ENCODE measurements at places on chromosomes 12 and 14.
A peak's percentile ranks its signal among the peaks of the same experiment; 100 is the strongest.

GRCh38 chr12:91677556-91677955 is 468.1 kb downstream of the BTG1 start:
- no peak for DNase-seq

- DNase-seq, result no peak
Observed at GRCh38 chr14:67477926-67478799, 10.4 kb downstream of the TMEM229B start.

GRCh38 chr14:67377916-67378315 is 17.8 kb downstream of the EIF2S1 start:
- DNase-seq, result no peak

DNA sequence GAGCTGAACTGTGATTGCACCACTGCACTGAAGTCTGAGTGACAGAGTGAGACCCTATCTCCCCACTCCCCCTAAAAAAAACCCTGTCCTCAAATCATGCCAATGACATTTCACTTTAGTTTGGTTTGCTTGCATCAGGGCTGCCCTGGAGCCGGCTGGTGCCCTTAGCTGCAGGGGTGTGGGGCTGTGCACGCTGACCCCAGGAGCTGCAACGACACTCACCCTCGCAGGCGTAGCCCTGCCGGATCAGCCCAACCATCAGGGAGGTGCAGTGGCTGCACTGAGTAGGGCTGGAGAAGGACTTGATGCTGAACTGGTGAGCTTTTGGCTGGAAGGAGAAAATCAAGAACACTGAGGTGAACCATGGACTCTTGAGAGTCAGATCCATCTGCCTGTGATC is 29.8 kb downstream of the AMN start:
- DNase-seq, result no peak

- peak; percentile 81 for DNase-seq
Observed at GRCh38 chr12:130013771-130014484, 110.1 kb upstream of the TMEM132D start.

- DNase-seq, result no peak
Observed at GRCh38 chr12:9605483-9605882, 2.2 kb downstream of the KLRB1 start.

- no peak for DNase-seq
Observed at GRCh38 chr14:53847881-53848280, 108.7 kb downstream of the BMP4 start.

- DNase-seq, result no peak
Observed at GRCh38 chr12:98821232-98821631, 176.1 kb downstream of the APAF1 start.

DNA sequence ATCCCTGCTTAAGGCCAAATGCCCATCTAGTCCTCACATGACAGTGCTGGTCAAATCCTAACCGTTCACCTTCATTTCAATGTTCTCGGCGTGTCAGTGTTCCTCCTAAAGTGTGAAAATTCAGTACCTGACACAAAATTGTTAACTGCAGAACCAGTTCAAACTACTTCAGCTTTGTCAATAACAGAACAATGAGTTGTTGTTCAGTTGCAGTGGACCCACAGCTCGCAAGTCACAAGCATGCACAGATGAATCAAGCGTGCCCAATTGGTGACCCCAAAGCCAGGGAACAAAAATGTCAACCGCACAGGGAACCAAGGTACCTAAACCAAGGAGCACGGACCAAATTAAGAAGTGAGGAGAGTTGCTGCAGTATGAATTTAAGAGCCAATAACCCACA is 23.2 kb downstream of the NRDE2 start:
- no peak for DNase-seq

DNA sequence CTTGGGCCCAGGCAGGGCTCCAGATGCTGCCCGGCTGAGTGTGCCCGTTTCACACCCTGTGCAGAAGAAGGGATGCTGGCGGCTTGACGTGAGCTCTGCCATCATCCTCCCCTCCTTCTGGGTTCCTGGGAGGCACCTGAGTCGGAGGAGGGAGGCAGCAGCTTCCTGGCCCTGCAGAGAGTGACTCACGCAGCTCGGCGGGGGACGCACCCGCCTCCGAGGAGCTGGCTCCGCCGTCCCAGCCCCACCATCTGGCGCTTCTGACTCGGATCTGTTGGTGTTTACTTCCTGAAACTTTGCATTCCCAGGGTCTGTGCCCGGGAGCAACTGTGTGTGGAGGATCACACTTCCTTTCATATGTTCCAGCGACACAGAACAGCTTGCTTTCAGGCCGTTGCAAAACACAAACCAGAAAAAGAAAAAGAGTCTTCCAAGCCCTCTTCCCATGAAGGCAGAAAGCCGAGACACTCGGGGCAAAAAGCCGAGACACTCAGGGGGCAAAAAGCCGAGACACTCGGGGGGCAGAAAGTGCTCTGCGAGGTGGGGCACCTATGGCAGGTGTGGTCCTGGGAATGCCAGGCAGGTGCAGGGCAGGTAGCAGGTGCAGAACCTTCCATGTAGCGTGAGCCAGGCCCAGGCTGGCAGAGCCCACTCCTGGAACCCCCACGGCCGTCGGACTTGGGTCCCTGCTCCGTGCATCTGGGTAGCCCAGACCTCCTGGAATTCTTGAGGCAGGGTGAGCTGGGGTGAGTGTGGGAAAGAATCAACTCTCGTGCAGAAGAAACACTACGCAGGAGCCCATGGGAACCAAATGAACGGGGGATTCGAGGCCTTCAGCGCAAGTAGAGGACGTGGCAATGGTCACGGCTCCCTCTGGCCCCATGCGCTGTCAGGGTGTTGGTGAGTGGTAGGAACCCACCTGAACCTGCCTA is 27.6 kb upstream of the GALNT9 start:
- peak; percentile 40 for DNase-seq

GRCh38 chr14:61599942-61600341 is 95.4 kb upstream of the HIF1A start:
- DNase-seq, result no peak

Measured in HEK293T (cell line).